ENCODE measurements at places on chromosomes 1 and 21.

DNA sequence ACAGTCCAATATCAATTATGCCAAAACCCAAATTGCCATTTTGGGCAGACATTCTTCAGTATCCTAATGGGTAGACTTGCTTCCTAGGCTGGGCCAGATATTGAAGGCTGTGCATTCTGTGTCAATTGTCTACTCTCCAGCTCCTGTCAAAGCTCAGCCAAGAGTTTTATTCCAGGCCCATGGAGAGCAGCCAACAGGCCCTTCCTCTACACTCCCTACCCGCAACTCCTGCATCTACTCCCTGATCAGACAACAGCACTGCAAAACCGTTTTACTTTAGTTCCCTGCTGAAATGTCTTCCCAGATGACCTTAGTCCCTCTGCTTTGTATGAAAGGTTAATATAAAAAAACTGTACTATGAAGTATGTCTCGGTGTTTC is 6.6 kb upstream of the ADORA3 start:
- DNase-seq, result no peak

- no peak for DNase-seq
These were observed 31.9 kb downstream of the NEK2 start for GRCh38 chr1:211643324-211644212.

DNA sequence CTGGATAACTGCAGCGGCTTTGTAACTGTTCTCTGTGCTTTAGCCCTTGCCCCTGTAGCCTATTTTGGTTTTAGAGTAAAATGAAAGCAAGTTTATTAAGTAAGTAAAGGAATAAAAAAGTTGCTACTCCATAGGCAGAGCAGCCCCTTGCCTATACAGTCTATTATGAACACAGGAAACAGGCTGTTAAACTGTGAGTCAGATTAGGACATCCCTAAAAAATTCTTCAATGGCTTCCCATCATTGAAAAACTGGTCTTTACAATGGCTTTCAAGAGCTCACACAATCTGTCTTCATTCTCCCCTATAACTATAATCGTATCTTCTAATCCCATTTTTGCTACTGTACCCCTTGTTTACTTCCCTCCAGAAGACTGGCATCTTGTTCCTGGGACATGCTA is 43.0 kb downstream of the ATG4C start:
- no peak for DNase-seq

- DNase-seq, result peak; percentile 66
These were observed 17.7 kb upstream of the SNX27 start for GRCh38 chr1:151594143-151594625.

GRCh38 chr1:159250638-159251216 is 46.1 kb downstream of the ACKR1 start:
- no peak for DNase-seq

GRCh38 chr1:205255941-205256780 is 28.4 kb downstream of the TMCC2 start:
- peak; percentile 62 for DNase-seq

DNA sequence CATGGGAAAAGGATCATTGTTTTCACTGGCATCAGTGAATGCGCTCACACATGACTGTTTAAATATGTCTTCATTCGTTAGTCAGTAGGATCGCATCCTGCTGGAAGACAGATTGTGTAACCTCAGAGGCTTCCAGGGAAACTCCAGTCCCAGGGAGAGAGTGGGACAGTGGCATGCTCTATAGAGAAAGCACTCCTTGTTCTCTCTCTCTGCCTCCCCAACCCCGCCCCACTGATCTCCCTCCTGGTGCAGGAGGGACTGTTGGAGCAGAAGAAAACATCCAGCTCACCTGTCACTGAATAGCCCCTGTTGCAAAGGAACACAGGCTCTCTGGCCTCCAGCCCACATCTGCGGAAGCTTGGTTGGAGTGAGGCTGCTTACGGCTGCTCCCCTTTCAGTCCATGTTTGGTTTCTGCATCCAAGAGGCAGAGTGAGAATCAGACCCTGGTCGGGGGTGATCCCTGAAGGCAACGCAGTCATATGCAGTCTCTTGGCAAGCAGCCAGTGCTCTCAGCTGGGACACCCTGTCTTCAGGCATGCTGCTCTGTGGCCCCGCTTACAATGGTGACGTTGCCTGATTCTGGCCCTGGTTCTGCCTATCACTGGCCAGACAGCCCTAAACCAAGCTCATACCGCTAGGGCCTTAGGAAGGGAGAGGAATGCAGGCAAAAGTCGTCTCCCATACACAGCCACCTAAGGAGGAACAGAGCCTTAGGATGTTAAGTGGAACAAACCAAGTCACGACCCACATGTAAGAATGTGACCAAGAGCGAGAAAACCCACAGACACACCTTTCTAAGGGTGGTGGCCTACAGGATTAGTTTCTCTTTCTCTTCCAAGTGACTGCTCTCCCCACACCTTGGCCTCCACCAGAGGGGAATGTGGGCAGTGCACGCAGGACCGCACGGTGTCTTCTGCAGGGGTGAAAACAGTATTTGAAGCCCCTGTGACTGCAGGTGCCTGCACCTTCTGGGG is 39.7 kb downstream of the BACE2 start:
- no peak for DNase-seq

GRCh38 chr1:88640060-88640459 is 44.0 kb upstream of the PKN2 start:
- no peak for DNase-seq

GRCh38 chr1:201495551-201496295 is 11.2 kb downstream of the CSRP1 start:
- no peak for DNase-seq

GRCh38 chr1:91578320-91579109 is 77.9 kb downstream of the CDC7 start:
- no peak for DNase-seq

DNA sequence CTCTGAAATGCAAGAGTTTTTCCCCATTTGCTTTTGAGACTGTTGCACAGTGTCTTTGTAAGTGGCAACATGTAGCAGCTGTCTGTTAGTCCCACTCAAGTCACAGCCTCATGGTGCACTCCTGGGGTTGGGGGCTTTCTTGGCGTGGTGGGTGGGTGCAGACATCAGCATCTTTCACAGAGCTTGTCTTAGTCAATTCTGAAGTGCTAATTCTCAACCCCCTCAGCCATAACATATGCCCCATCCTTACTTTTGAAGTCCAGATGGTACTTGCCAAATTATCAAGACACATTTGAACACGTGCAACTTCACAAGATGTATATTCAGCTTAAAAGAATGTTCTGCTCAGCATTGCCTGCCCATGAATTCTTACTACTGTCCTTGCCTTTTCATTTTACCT is 87.1 kb downstream of the VCAM1 start:
- no peak for DNase-seq

DNA sequence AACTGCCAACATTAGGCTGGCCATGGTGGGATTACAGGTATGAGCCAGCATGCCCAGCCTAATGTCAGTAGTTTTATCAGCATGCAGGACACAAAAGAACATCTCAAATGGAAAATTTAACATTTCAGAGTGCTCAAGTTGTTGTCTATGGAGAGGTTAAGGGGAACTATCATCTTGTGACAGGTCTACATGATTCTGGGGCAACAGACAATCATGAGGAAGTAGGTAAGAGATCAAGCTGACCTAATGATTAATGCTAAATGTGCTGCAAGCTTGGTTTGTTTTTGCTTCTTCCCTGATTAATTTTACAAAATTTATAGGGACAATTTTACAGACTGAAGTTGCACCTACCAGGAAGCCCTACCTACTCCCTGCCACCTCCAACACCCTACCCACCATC is 36.6 kb downstream of the FMO4 start:
- DNase-seq, result no peak

GRCh38 chr1:46246548-46247435 is 771 bp upstream of the RAD54L start:
- peak; percentile 44 for DNase-seq

GRCh38 chr1:35893051-35893879 is 10.3 kb downstream of the AGO1 start:
- DNase-seq, result no peak

GRCh38 chr1:9494936-9495758 is 44.1 kb upstream of the SLC25A33 start:
- peak; percentile 39 for DNase-seq

DNA sequence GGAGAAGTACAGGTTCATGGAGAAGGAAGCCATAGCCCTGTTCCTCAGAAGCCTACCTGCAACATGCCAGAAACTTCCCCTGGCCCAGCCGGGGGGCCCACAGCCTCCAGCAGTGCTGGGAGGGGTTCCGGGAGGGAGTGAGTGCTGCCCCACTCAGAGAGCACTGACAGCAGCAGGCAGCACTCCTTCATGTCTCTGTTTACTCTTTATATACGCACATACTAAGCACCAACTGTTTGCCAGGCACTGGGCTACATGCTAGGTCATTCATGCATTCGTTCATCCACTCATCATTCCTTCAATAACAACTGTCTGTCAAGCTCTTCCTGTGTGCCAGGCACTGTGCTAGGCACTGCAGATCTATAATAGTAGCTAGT is 120.6 kb downstream of the TRABD2B start:
- no peak for DNase-seq

DNA sequence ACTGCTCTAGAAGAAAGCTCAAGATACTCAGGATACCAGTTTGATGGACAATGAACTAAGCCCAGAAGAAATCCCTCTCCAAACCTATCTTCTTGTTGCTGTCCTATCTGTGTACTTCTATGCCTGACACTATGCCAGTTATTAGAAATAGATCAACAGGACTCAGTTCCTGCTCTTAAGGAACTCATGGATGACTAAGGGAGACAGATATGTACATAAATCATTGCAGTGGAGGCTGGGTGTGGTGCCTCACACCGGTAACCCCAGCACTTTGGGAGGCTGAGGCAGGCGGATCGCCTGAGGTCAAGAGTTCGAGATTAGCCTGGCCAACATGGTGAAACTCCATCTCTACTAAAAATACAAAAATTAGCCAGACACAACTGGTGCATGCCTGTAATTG is 42.4 kb upstream of the AK4 start:
- no peak for DNase-seq

GRCh38 chr1:174884566-174884965 is 115.2 kb upstream of the CACYBP start:
- DNase-seq, result no peak

GRCh38 chr1:118934706-118935105 is 53.4 kb downstream of the TBX15 start:
- no peak for DNase-seq

DNA sequence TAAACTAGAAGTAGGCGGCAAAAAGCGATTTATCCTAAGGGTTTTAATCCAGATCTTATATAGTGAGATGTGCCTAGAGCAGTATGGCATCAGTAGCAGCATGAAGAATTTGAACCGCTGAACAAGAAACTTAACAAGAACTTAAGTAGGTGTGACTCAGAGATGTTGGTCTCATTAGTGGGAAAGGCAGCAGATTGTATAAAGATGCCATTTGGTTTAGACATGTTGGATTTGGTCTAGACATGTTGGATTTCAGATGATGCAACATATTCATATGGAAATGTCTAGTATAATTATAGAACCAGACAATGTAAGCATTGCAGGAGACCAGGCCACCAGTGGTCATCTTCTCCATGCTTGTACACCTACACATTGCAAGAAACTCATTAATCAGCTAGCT is 42.1 kb upstream of the ZP4 start:
- DNase-seq, result no peak

GRCh38 chr1:40749817-40750216 is 33.8 kb upstream of the KCNQ4 start:
- no peak for DNase-seq

- no peak for DNase-seq
These were observed 126.4 kb downstream of the PTPRU start for GRCh38 chr1:29362764-29363163.

GRCh38 chr1:179955731-179956130 is 1.1 kb downstream of the CEP350 start:
- DNase-seq, result no peak

- DNase-seq, result no peak
These were observed 715.3 kb upstream of the CXADR start for GRCh38 chr21:16797540-16797939.

GRCh38 chr1:51115714-51116404 is 13.8 kb downstream of the C1orf185 start:
- DNase-seq, result no peak

GRCh38 chr1:158942490-158942889 is 11.1 kb downstream of the PYHIN1 start:
- no peak for DNase-seq

GRCh38 chr1:233700338-233700737 is 86.4 kb downstream of the KCNK1 start:
- no peak for DNase-seq

- no peak for DNase-seq
These were observed 2.4 kb upstream of the COL11A1 start for GRCh38 chr1:103110701-103111100.

DNA sequence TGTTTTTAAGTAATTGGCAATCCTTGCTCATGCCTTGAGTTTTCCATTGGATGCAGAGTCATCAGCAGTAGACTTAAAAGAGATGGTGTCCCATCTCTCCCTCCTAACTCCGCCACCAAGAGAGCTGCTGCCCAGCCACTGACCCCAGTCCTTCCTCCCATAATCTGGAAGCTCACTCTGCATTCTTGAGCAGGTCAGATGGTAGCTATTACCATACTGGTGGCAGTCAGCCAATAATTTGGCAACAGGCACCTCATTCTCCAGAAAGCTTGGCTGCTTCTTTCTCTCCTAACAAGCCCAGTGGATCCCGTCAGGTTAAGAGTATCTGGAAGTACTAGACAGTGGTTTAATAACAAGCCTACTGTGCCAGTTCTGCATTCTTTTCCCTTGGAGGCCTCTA is 272.1 kb downstream of the ZNF648 start:
- no peak for DNase-seq

DNA sequence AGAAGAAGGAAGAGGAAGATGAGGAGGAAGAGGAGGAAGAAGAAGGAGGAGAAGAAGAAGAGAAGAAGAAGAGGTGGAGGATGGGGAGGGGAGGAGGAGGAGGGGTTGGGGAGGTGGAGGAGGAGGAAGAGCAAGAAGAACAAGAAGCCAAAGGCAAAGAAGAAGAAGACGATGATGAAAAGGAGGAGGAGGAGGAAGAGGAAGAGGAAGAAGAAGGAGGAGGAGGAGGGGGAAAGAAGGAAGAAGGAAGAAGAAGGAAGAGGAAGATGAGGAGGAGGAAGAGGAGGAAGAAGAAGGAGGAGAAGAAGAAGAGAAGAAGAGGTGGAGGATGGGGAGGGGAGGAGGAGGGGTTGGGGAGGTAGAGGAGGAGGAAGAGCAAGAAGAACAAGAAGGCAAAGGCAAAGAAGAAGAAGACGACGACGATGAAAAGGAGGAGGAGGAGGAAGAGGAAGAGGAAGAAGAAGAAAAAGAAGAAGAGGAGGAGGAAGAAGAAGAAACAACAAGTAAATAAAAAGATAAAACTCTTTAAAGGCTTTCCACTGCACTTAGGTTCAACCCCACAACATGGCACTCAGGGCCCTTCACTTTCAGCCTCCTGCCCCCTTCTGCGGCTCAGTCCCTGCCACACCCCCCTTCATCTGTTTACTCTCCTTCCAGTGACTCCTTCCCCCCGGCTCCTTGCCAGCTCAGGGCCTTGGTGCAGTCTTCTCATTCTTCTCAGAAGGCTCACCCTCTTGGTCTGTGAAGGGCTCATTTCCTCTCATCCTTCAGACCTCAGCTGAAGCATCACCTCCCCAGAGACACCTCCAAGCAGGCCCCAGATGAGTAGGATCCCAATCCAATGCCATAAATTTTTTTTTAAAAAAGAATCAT is 114.0 kb downstream of the KCNN3 start:
- no peak for DNase-seq

- no peak for DNase-seq
These were observed 1.9 kb downstream of the SMIM1 start for GRCh38 chr1:3774276-3774945.

GRCh38 chr1:40314721-40315238 is 2.3 kb downstream of the COL9A2 start:
- no peak for DNase-seq

GRCh38 chr1:64019818-64020217 is 183.6 kb upstream of the UBE2U start:
- DNase-seq, result no peak

Data from stimulated activated CD8-positive, alpha-beta memory T cell treated with anti-CD3 and anti-CD28 coated beads, Interleukin-12 subunit alpha, Interleukin-12 subunit beta, amount 100 ng/mL, for 4 hours (primary cell).